ENCODE measurements at places on chromosomes 3 and 15.

GRCh38 chr3:189389346-189389745, 217.6 kb downstream of the TPRG1 start:
- DNase-seq = no peak

DNA sequence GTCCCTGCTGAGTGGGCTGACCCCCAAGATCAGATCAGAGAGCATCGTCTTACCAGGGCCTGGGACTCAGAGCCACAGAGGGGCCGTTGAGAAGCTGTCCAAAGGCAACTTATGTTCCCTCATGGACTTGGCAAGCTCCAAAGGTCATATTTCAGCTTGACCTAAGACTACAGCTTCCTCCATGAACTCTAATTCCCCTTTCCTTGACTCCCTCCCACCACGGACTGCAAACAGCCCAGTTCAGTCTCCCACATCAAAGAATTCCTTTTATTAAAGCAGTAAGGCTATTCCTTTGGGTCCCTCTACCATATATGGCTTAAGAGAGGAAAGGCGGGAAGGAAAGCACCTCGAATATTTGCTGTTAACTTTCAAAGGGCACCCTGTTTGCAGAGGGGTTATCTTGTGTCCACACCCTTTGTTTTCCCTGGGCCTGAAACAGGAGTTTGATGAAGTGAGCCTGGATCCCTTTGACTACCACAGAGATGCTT, 146.1 kb upstream of the THBS1 start:
- no peak for DNase-seq

GRCh38 chr3:152276681-152277080, 8.0 kb downstream of the MBNL1 start:
- no peak for DNase-seq

DNA sequence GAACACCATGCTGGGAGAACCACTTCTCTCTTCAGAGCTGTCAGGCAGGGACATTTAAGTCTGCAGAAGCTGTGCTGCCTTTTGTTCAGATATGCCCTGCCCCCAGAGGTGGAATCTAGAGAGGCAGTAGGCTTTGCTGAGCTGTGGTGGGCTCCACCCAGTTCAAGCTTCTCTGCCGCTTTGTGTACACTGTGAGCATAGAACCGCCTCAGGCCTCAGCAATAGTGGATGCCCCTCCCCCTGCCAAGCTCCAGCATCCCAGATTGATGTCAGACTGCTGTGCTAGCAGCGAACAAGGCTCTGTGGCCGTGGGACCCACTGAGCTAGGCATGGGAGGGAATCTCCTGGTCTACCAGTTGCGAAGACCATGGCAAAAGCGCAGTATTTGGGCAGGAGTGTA, 121.6 kb downstream of the NFKBIZ start:
- DNase-seq = no peak

DNA sequence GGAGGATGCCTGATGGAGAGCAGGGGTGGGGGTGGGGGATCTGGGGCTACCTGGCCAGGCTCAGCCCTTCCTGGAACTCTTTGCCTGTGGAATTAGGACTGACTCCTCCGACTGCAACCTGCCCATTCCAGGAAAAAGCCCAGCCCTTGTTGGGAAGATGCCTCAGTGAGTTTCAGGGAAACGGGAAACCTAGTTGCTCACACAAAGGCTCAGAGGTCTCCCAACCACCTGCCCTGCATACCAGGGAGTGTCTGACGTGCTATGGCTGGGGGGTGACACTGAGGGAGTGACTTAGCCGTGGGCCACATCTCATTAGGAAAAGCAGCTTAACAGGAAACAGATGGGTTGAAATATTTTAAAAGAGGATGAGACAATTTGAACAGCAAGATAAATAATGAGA, 27.9 kb downstream of the CYP8B1 start:
- DNase-seq = no peak

- no peak for DNase-seq
Observed at GRCh38 chr3:144556392-144556791, 584.8 kb downstream of the DIPK2A start.

GRCh38 chr3:120429921-120430361, 20.9 kb downstream of the FSTL1 start:
- no peak for DNase-seq

GRCh38 chr15:85500729-85501128, 120.3 kb downstream of the AKAP13 start:
- no peak for DNase-seq

- no peak for DNase-seq
Observed at GRCh38 chr3:33194303-33194702, 24.3 kb downstream of the SUSD5 start.

- no peak for DNase-seq
Observed at GRCh38 chr3:172622156-172622555, 88.7 kb downstream of the NCEH1 start.

GRCh38 chr15:43913026-43913780, 86.4 kb downstream of the WDR76 start:
- no peak for DNase-seq

GRCh38 chr15:45181491-45182285, 6.1 kb downstream of the SHF start:
- no peak for DNase-seq

- DNase-seq = no peak
Observed at GRCh38 chr3:98990657-98991056, 89.2 kb upstream of the DCBLD2 start.

DNA sequence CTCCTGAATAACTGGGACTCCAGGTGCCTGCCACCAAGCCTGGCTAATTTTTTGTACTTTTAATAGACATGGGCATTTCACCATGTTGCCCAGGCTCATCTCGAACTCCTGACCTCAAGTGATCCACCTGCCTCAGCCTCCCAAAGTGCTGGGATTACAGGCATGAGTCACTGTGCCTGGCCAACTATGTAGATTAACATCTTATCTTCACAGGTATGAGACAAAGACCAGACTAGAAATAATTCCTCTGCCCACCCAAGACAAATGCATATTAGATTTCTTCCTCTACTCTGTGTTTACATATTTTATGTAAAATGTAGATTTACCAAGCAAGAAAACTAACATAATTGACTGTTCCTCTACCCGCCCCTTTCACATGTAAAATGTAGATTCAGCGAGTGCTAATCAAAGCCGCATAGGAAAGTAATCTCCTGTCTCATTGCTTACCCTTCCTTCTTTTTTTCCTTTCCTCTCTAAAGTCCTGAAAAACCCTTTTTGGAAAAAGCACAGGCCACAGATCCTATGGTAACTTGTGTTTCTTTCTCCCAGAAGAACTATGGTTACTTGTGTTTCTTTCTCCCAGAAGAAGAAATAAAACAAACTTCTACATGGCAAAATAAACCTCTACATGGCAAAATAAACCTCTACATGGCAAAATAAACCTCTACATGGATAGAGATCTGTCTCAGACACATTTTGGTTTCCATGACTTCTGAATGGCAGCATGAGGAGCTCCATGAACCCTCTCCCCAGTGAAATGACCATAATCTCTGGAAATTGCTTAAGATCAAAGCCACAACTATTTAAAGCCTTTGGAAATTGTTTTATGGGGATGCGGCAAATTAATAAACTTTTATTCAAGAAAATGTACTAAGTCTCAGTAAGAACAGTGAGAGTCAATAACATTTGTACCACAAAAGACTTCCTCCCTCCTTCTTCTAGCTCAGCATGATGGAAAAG, 9.1 kb upstream of the ABHD2 start:
- DNase-seq = no peak

GRCh38 chr15:101024706-101025500, 105.7 kb downstream of the LRRK1 start:
- DNase-seq = no peak

DNA sequence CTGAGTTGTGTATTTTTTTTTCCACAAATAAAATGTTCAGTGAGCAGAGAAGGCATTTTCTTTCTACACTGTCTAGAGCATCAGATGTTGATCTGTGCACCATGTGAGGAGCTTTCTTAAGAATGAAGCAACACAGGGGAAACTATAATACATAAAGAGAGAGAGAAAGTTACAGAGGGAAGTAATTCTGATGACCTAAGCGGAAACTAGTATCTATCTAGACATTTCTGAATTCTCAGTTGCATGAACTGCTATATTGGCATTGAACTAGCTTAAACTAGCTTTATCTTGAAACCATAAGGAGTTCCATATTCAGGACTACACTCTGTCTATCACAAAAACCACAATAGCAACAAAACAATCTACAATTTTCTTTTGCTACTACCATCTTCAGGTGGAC, 822.4 kb downstream of the VGLL3 start:
- no peak for DNase-seq

DNA sequence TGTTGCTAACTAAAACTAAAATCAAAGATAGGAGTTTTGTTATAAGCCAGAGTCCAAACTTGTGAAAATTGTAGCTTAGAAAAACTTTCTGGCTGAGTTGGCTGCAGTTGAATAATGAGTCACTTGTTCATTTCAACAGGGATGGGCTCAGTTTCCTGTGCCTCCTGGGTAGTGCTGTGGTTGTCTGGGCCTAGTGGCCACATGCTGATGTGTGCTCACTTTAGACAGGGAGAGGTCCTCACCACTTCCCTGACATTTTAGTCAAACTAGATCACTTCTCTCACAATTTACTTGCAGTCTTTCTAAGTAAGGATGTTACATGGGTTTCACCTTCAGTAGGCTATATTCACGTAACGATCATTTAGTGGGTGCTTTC, 6.3 kb upstream of the UBE2Q2 start:
- no peak for DNase-seq

GRCh38 chr3:15805756-15806266, 8.0 kb upstream of the ANKRD28 start:
- no peak for DNase-seq

- no peak for DNase-seq
Observed at GRCh38 chr15:84608707-84609284, 8.0 kb downstream of the ZSCAN2 start.

DNA sequence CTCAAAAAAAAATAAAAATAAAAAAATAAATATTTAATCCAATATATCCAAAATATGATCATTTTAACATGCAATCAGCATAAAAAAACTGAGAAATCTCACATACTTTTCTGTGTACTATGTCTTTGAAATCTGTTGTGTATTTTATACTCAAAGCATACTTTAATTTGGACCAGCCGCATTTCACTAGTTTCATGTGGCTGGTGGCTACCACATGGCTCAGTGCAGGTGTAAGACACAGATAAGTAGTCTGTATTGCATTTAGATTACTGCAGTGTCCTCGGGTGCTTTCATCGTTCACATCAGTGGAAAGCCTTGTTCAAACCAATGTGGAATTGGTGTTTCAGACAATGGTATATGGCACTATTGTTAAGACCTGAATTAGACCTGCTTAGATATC, 11.0 kb downstream of the CRTC3 start:
- DNase-seq = no peak

GRCh38 chr3:128506754-128507153, 13.8 kb upstream of the GATA2 start:
- no peak for DNase-seq

Measured in activated CD8-positive, alpha-beta memory T cell treated with anti-CD3 and anti-CD28 coated beads for 1 hour (primary cell).